Neural crest cell (in vitro differentiated cells): ENCODE measurements at places on chromosomes 5 and 9.

GRCh38 chr5:135079760-135080159 lies 45.7 kb upstream of the PITX1 start:
- DNase-seq, result no peak

DNA sequence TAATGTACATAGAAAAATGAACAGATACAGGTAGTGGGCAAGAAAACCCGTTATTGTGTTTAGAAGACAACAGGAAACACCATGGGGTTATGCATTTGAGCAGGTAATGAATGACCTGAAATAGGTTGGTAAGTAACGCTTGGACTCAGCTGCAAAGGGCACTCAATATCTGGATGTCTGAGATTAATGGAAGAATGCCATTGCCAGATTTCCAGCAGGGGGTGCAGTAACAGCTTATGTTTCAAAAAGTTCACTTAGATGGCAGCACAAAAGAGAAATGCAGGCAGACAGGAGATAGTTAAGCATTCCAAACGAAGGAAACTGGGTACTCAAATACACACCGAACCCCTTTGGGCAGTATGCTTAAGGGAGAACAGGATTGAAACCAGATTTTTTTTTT lies 285.5 kb upstream of the VLDLR start:
- DNase-seq, result no peak

- peak; percentile 44 for DNase-seq
Observed at GRCh38 chr9:764105-764524, 77.4 kb upstream of the DMRT1 start.

GRCh38 chr5:43068037-43068436 lies 27.9 kb upstream of the ANXA2R start:
- no peak for DNase-seq

DNA sequence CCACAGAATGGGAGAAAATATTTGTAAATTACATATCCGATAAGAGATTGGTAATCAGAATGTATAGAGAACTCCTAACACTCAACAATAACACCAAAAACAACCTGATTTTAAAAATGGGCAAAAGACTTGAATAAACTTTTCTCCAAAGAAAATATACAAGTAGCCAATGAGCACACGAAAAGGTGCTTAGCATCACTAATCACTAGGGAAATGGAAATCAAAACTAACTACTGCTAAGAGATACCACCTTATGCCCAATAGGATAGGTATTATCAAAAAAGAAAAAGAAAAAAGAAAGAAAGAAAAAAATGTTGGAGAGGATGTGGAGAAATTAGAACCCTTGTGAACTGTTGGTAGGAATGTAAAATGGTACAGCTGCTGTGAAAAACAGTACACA lies 212.1 kb downstream of the TLR4 start:
- DNase-seq, result no peak

DNA sequence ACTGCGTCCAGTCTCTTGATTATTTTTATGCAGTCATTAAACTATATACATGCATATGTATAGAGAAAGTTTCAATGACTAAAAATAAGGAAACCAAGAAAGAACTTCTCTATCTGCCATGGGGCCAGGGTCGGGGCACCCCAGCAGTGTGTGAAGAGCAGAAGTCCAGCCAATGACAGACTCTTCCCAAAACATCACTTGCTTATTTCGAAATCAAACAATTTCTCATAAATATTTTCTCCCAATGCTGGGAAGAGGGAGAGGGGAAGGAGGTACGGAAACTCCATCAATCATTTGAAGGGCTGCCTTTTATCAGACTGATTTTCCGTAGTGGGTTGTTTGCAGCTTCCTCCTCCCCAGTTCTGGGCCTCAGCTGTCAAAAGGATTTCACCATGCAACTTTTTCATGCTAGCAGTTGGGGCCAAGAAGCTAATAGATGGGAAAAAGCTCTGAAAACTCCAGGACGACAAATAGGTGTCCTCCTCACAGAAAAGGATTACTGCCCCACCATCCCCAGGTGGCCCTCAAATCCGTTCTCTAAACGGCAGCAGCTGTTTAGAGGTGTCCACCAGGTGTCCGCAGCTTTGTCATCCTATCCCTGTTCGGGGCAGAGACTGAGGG lies 617 bp upstream of the FPGS start:
- no peak for DNase-seq

DNA sequence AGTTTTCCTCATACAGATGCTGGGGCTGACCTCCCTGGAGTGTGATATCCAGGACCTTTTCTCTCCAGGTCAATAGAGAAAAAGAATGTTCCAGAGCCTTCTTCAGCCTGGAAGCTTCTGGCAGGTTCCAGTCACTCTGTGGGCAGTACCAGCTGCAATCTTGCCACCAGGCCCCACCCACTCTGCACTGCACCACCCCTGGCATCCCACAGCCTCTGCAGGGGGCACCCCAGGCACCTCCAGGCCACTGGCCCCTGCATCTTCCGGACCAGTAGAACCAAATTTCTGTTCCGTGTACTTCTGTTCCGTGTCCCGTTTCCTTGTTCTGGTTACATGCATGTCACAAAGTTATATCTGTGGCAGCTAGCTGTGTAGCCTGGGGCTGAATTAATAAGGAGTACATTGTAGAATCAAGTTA lies 83.3 kb upstream of the ZBTB43 start:
- no peak for DNase-seq

- DNase-seq, result no peak
Observed at GRCh38 chr5:13133951-13134350, 810.5 kb downstream of the DNAH5 start.

DNA sequence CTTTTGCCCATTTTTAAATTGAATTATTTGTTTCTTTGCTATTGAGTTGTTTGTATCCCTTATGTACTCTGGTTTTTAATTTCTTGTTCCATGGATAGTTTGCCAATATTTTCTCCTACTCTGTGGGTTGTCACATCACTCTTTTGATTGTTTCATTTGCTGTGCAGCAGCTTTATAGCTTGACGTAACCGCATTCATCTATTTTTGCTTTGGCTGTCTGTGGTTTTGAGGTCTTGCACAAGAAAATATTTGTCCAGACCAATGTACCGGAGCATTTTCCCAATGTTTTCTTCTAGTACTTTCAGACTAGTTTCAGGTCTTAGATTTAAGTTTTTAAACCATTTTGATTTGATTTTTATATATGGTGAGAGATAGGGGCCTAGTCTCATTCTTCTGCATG lies 36.2 kb upstream of the ZNF366 start:
- no peak for DNase-seq

GRCh38 chr5:43631182-43631910 lies 28.4 kb downstream of the NNT start:
- DNase-seq, result peak; percentile 44

- DNase-seq, result peak; percentile 26
Observed at GRCh38 chr5:122077366-122078115, 518 bp downstream of the LOX start.

DNA sequence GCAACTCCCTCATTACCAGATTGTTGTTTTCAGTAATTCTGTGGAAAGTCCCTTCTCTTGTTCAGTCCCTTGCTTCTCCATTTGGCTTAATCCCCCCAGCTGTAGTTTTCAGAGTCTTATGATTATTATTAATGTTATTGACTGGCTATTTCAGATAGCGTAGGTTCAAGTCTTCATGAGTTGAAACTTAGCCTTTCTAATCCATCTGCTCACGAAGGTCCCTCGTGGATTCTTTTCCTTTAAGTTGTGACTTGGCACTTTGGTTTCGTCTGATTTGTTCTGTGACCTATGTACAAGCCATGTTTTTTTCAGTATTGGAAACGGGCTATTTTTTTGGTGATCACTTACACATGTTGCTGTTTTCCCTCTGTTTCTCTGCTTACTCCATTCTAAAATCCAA lies 260.3 kb downstream of the TMEM167A start:
- no peak for DNase-seq

DNA sequence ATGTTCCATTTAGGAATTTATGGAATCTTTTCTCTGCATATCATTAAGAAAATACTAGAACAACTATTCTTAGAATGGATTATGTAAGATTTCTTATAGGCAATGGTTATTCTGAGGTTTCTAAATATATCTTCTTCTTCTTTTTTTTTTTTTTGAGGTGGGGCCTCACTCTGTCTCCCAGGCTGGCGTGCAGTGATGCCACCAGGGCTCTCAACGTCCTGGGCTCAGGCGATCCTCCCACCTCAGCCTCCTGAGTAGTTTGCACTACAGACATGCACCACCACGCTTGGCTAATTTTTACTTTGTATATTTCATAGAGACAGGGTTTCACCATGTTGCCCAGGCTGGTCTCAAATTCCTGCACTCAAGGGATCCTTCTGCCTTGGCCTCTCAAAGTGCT lies 137.2 kb downstream of the SREK1 start:
- DNase-seq, result no peak

DNA sequence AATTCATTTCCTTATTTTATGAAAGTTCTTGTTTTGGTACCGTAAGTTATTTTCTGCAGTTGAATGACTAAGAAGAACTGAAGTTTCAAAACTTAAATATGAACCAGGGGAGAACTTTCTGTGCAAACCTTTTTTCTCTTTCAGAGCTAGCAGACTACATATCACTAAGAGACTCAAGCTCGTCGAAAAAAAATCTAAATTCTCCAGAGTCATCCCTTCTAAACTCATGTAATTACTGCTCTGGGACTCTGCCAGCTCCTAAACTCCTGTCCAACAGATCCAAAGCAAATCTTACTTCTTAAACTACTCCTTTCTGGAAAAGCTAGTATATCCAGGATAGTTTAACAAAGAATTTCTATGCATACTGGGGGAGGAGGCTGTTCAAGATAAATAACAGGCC lies 87.0 kb upstream of the NR5A1 start:
- no peak for DNase-seq

GRCh38 chr5:54325610-54326311 lies 15.4 kb upstream of the ARL15 start:
- no peak for DNase-seq

DNA sequence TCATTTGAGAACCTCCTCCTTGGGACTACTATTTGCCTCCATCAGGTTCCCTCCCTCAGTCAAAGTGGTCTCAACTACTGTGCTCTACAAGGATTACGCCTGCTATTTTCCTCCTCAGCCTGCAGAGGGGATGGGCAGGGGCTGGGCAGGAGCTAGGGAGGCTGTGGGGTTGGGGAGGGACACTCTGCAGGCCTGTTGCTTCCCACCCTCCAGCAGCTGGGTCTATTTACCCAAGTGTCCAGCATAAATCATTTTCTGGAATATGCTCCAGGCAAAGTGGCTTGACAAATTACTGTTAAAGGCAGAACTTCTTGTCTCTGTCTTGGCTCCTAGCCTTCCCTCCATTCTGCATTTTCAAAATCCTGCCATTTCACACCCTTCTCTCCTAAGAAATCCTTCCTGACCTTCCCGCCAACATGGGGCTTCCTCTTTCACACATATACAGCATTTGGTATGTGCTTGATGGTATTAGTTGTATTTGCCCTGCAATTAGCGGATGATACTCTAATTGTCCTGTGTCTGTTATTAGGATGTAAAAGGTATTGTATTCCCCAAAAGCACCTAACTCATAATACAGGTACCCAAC lies 106.7 kb downstream of the EFNA5 start:
- DNase-seq, result no peak

DNA sequence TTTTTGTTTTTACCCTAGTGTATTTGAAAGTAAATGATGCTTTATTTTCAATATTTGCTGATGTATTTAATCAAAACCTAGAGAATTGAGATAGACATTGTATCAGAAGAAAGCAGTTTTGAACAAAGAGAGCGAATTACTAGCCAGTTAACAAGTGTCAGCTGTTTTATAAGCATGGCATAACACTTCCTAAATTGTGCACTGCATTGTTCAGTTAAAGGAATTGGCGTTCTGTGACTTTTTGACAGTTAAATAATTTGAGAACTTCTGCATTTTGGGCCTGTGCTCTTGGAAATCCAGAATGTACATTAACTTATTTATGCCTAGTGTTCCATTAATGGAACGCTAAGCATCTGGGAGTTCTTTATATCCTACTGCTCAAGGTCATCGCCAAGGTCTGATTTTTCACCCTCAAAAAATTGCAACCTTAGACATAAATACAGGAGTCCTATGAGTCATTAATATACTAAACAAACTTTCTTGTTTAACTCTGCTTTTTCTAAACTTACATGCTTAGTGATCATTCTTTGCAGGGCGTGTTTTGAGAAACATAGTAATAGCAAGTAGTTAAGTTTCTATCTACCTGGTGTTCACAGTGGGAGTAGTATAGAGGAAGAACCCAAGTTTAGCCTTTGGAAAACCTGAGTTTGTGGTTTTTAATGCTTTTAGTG lies 31.1 kb downstream of the RASA1 start:
- no peak for DNase-seq

DNA sequence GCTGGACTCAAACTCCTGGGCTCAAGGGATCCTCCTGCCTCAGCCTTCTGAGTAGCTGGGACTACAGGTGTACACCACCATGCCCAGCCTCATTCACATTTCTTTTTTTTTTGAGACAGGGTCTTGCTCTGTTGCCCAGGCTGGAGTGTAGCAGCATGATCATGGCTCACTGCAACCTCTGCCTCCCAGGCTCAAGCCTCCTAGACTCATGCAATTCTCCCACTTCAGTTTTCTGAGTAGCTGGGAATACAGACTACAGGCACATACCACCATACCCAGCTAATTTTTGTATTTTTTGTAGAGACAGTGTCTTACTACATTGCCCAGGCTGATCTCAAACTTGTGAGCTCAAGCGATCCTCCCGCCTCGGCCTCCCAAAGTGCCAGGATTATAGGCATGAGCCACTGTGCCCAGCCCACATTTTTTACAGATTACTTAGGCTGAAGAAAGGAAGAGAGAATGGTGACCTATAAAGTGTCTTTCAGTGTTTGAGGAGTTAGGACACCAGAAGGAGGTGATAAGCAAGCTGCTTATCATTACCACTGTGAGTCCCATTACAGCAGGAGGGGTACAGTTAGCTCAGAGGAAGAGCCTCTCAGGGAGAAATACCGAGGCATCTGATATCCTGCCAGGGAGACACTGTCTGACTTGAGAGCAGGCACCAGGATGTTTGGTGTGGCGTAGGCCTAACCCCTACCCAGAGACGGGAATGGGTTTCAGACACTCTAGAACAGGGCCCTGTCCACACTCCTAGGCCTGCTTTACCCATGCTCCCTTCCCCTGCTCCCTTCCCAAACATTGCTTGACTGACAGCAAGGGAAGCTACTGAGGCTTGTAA lies 9.7 kb downstream of the FAXDC2 start:
- no peak for DNase-seq

DNA sequence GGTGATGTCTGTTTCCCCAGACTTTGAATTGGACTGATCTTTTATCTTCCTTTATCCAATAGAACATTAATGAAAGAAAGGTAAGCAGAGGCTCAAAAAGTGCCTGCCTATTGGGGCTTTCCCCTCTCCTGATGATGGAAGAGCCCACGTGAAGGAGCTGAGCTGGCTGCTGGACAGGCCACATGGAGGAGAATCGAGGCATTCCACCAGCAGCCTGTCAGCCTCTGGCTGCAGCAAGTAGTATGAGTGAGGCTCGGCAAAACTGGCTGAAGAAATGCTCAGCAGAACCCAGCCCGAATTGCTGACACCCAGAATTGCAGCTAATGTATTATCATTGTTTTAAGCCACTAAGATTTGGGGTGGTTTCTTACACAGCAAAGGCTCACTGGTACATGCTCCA lies 66.5 kb upstream of the STC2 start:
- DNase-seq, result no peak
